ENCODE measurements at places on chromosomes 5 and 9. TPM values are rescaled to one million over a fixed set of nuclear protein-coding genes. Genes with fewer than 3 reads are reported as not detected.

The SPATA31D4 gene
- not detected for total RNA-seq

The BTNL9 gene
- 1.8 TPM for total RNA-seq

The F2R gene
- total RNA-seq, result 19.0 TPM

The SHOC1 gene
- not detected for total RNA-seq

DNA sequence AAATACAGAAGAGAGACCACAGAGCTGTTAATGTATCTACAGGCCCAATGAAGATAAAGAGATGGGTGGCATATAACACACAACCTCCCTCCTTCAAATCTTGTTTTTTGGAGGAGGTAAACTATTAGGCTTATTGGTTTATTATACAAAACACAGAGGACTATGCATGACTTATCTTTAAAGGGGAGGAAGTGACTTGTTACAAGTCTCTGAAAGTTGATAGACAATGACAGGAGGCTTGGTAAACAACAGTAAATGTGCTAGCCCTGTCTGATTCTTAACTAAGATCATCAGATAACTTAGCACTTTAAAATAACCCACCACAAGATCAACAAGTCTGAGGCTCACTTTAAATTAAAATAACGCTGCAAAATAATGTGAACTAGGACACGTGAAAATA is 219.0 kb downstream of the MLLT3 start:
- DNase-seq, result no peak
- peaks cover 6% of the 10 kb centered on the region for H3K4me1 ChIP-seq
- no peaks in the 10 kb centered on the region for H3K36me3 ChIP-seq
- no peaks in the 10 kb centered on the region for H3K27me3 ChIP-seq
- H3K4me3 ChIP-seq, result no peak overlapping the region
- no peak overlapping the region for H3K27ac ChIP-seq
